Right renal cortex interstitium (tissue), 3 donors: ENCODE measurements at places on chromosomes 7 and 10. TPM values are rescaled to one million over a fixed set of nuclear protein-coding genes. Genes with fewer than 3 reads are reported as not detected.

DNA sequence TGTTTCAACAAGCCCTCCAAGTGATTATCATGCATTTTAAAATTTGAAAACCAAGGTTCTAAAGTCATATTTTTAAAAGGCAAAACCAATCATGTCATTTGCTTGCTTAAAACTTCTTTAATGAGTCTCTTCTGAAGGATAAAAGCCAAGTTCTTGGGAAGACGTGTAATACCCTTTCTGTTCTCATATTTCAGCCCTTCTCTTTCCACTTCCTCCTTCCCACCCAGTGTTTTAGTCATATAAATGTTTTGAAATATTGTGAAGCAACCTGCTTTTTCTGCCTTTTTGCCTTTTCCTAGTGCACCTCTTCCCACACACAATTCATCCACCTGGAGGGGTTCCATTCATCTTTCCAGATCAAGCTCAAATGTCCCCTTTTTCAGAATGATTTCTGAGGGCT, 211.1 kb upstream of the LRRTM3 start:
- no peak for DNase-seq

DNA sequence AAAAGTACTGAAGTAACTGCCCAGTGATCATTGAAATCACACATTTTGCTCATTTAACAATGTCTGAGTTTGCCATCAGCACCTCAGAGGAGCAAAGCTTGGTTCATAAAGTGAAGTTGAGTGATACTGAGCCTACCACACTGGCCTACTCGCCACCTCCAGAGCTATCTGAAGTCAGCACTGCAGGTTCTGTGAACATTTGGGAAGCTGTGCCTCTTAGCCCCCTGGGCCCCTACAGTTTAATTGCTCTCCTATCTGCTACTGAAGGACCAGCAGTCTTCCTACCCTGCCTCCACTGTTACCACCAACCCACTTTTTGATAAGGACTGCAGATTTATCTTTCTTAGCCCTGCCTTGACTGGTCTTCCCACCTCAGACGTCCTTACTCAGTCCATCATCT, 2.0 kb upstream of the SEMA4G start:
- no peak for DNase-seq

DNA sequence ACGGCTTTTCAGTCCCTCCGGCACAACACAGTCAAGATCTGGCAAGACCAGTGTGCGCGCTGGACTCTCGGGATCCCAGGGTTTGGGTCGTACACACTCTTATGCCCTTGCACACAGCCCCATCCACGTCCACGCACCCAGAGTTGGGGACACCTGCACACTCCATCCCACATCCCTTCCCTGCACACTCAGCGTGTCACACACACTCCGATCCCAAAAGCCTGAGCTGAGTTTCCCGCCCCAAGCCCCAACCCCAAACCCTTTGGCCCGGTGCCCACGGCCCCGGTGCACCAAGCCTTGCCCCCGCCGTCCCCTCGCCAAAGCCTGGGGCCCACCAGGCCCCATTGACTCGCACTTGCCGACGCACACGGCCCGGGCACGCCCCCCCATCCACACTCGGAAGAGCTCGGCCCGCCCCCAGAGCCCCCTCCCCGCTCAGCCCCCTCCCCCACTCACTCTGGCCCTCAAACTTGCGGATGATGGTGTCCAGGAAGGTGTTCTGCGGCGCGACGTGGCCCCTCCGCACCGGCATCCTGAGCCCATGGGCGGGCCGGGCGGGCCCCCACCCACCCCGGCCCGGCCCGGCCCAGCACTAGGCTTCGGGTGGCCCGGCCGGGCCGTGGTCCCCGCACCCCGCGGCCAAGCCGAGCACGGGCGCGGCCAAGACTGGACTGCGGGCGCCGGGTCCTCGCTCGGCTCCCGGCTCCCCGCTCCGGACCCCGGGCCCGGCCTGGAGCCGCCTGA, 567 bp downstream of the KCNH2 start:
- no peak for DNase-seq

DNA sequence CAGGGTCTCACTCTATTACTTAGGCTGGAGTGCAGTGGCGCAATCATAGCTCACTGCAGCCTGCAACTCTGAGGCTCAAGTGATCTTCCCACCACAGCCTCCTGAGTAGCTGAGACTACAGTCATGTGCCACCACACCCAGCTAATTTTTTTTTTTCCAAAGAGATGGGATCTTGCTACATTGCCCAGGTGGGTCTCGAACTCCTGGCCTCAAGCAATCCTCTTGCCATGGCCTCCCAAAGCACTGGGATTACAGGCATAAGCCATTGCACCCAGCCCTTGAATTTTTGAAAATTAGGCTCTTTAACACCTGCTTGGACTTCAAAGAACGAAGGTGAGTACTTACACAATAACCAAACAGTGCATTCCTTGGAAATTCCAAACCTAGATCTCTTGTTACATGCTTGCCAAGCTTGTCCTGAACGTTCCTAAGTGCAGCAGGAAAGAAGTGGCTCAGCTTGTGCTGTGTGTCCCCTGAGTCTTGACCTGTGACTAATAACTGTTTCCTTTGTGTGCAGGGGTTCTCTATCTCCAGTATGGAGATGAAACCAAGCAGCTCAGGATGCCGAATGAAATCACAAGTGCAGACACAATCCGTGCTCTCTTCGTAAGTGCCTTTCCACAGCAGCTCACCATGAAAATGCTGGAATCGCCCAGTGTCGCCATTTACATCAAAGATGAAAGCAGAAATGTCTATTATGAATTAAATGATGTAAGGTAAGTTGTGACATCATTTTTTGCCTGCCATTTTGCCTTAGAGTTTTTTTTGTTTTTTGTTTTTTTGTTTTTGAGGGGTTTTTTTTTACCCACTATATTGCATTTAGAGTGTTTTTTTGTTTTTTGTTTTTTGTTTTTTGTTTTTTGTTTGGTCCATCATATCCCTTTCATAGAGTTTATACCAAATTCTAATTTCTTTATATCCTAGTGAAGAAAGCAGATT, 223.8 kb downstream of the KIAA1217 start:
- no peak for DNase-seq

DNA sequence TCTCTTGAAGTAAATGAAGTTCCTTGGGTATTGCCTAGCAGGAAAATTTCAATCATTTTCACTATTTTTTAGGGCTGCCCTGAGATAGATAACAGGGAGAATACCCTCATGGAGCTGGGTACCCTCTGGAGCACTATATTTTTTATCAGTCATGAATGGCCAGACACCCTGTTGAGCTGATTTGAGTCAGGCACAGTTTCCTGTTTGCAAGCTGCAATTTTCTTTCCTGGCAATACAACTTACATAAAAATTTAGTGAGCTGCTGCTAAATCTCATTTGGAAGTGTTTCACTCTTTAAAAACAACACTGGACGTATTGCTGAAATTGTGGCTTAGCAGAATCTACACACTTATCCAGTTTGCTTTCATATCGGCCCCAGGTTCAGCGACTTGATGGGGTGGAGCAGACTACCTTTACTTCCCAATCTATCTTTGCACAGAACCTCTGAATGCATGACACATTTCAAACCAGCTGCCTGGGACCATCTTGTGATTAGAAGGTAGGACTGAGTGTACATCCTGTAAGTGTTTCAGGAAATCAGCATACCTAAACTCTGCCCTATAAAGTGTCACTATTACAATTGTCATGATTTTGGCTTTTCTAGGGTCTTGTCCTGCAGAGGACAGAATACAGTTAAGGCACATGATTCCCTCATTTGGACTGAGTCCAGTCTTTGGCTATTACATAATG, 125.7 kb upstream of the FAM3C start:
- no peak for DNase-seq

- DNase-seq: no peak
Observed at GRCh38 chr10:84987039-84987438, 658.6 kb downstream of the CCSER2 start.

- DNase-seq: no peak
Observed at GRCh38 chr7:16524332-16524731, 2.3 kb upstream of the LRRC72 start.

GRCh38 chr10:19826712-19827111, 10.5 kb downstream of the PLXDC2 start:
- DNase-seq: no peak

Gene FEZF1
- not detected for polyA plus RNA-seq

- DNase-seq: no peak
Observed at GRCh38 chr10:61089251-61089650, 145.3 kb upstream of the RHOBTB1 start.

DNA sequence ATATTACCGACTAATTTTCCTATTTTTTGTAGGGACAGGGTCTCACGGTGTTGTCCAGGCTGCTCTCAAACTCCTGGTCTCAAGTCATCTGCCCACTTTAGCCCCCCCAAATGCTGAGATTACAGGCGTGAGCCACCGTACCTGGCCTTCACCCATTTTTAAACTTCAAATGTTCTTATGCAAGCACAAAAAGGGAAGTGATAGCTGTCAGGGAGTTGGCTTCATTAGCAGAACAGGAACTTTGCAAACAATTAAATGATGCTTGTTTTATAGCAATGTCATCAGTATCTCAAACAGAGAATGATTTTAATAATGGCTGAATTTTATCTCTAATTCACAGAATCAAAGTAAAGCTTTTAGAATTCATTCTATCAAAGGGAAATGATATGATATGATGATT, 49.8 kb upstream of the FAM171A1 start:
- no peak for DNase-seq

- no peak for DNase-seq
Observed at GRCh38 chr7:537911-538634, 18.4 kb upstream of the PDGFA start.

Gene CLDN4
- polyA plus RNA-seq: 91.4 TPM

Gene IFIT5
- 18.0 TPM for polyA plus RNA-seq

DNA sequence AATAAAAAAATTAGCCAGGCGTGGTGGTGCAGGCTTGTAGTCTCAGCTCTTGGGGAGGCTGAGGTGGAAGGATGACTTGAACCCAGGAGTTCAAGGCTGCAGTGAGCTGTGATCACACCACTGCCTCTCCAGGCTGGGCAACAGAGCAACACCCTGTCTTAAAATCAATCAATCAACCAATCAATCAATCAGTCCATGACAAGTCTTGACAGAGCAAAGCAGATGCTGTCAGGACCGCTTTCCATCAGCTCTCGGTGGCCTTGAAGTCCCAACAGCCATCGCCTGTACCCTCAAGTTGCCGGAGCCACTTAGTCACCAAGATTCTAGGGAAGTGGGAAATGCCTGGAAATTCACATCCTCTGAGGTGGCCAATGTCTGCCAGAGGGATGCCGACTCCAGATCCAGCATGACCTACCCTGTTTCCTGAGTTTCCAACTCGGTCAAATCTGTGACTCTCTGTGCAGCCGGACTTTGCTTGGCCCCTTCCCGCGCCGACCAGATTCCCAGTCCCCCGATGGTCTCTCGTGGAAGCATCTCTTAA, 871 bp upstream of the CCL24 start:
- DNase-seq: no peak

Gene PLCE1
- 36.8 TPM for polyA plus RNA-seq

GRCh38 chr7:77244222-77244934, 44.8 kb upstream of the FGL2 start:
- DNase-seq: no peak

Gene SEMA3E
- 1.8 TPM for polyA plus RNA-seq

DNA sequence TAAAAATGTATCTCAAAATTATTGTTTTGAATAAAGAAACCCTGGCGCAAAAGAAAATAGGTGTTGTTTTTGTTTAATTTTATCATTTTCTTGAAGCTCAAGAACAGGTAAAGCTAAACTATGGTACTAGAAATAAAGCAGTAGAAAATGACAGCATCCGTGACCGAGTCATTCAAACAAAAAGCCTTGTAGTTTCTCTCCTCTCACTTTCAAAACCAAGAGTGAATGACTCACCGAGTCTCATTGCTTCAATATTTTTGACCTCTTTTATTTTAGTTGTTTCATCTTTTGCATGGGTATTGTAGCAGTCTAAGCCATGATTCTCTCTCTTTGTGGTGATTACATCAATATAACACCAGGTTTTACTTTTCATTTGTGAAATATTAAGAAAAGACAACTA, 396.5 kb downstream of the POM121L12 start:
- no peak for DNase-seq

Gene PLXNA4
- 11.8 TPM for polyA plus RNA-seq

Gene IGFBP1
- 0.50 TPM for polyA plus RNA-seq

DNA sequence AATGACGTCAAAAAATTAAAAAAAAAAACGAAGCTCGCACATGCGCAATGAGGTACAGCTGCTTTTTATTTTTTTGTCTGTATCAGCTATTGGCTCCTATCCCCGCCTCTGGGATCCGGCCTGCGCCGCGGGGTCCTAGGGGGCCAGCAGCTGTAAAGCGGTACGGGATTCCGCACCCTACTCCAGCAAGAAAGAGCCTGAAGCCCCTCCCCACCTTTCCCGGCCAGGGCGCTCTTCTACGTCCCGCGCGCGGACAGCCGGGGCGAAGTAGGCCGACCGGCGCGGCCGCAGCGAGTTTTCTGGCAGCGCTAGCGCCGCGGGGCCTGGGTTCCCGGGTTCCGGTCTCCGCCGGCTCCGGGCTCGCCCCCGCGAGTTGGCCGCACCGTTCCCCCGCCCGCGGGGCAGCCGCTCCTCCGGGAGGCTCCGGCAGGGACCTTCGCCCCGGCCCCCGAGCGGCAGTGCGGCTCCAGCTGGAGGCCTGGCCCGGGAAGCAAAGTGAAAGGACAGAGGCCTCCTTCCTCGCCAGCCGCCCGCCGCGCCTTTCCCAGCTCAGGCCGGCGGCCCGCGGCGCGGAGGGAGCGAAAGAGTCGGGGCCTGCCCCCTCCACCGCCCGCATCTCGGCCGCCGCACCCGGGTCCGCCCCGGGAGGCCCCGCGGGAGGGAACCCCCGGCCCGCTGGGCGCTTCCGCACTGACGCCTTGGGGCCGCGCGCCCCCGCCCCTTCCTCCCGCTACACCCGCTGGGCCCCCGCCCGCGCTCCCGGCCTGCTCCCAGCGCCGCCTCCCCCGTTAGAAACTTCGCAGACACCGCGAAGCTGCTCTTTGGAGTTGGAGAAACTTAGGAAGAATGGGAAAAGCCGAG, 4.7 kb upstream of the SPAG6 start:
- DNase-seq: no peak

- DNase-seq: no peak
Observed at GRCh38 chr10:120824881-120825309, 26.3 kb upstream of the WDR11 start.

Gene FBXL15
- polyA plus RNA-seq: 5.9 TPM

GRCh38 chr10:20620981-20621380, 276.1 kb downstream of the NEBL start:
- no peak for DNase-seq

- no peak for DNase-seq
Observed at GRCh38 chr7:128021366-128021765, 9.9 kb downstream of the LRRC4 start.

Gene ERVW-1
- polyA plus RNA-seq: 0.58 TPM
